ENCODE measurements at places on chromosomes 5 and 9. TPM values are rescaled to one million over a fixed set of nuclear protein-coding genes. Genes with fewer than 3 reads are reported as not detected.

Gene AFAP1L1
- total RNA-seq: 0.56 TPM

DNA sequence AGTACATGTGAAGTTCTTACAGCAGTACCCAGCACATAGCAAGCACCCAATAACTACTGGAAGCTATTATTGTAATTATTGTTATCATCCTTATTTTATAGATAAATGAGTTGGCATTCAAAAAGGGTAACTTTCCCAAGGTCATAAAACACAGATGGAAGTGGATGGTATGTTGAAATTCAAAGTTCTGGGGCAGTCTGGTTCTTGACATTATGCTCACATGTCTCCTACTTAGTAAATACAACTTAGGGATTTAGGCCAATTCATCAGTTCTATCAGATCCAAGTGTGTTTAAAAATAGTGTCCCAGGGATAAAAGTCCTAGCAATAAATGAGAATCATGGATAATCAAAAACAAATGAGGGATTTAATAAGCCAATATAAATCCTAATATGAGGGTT lies 265.2 kb downstream of the ADAMTSL1 start:
- no peak for DNase-seq
- no peaks in the 10 kb centered on the region for H3K36me3 ChIP-seq
- H3K4me3 ChIP-seq: no peak overlapping the region
- H3K27ac ChIP-seq: no peak overlapping the region
- H3K4me1 ChIP-seq: no peaks in the 10 kb centered on the region
- no peaks in the 10 kb centered on the region for H3K27me3 ChIP-seq

GRCh38 chr9:83967073-83967472 lies 12.9 kb downstream of the HNRNPK start:
- H3K36me3 ChIP-seq: peaks cover 54% of the 10 kb centered on the region
- DNase-seq: no peak
- H3K27me3 ChIP-seq: no peaks in the 10 kb centered on the region

Gene ADAMTS6
- total RNA-seq: 2.0 TPM

GRCh38 chr5:179195561-179196404 lies 135.6 kb downstream of the ZNF354C start:
- H3K4me1 ChIP-seq: no peaks in the 10 kb centered on the region
- H3K4me3 ChIP-seq: no peak overlapping the region
- DNase-seq: no peak
- H3K27me3 ChIP-seq: no peaks in the 10 kb centered on the region
- H3K27ac ChIP-seq: no peak overlapping the region

GRCh38 chr5:181120761-181121160 lies 10.2 kb downstream of the OR2V1 start:
- H3K4me1 ChIP-seq: no peaks in the 10 kb centered on the region
- peaks cover 70% of the 10 kb centered on the region for H3K27me3 ChIP-seq
- no peaks in the 10 kb centered on the region for H3K36me3 ChIP-seq
- no peak overlapping the region for H3K4me3 ChIP-seq

Gene ROPN1L
- total RNA-seq: 0.42 TPM

DNA sequence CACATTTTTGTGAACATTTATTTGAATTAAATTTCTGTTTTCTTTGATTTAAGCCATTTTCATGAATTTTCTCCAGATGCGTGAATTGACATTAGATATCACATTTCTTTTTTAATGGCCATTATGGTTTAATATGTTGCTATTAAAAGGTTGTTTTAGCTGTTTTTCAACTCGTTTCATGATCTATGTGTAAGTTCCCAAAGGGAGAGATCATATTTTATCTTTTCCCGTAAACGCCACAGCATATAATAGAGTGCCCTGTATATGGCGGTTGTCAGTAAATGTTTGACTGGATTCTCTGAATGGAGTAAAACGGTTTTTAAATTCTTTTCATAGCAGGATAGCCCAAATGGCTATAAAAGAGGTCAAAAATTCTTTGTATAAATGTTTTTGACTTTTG lies 35.8 kb downstream of the ZCCHC7 start:
- no peak overlapping the region for H3K27ac ChIP-seq
- DNase-seq: no peak
- peaks cover 14% of the 10 kb centered on the region for H3K36me3 ChIP-seq
- H3K4me3 ChIP-seq: no peak overlapping the region

- peaks cover 59% of the 10 kb centered on the region for H3K4me1 ChIP-seq
- no peak for DNase-seq
- no peak overlapping the region for H3K4me3 ChIP-seq
- no peaks in the 10 kb centered on the region for H3K27me3 ChIP-seq
- H3K27ac ChIP-seq: peak overlapping the region; percentile 40
These were observed 5.1 kb downstream of the TLN1 start for GRCh38 chr9:35726931-35727330.

Gene NUTM2F
- not detected for total RNA-seq

DNA sequence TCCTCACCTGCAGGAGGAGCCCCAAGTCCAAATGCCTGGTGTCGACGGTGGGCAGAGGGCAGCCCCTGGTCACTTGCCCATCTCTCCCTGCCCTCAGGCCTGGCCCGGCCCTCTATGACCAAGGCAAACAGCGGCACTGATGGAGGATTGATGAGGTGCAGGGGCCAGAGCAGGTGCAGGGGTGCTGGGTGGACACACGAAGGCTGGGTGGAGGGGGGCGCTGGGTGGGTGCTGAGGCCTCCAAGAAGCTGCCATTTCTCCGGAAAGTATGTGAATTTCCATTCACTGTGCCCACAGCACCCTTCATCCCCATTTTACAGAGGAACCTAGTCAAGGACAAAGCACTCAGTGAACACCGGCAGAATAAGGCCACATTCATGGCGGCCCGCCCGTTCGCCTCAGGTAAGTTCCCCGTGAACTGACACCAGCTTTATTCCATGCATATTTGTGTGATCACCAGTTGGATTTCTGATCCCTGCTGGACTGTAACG lies 143.8 kb upstream of the PPP1R26 start:
- H3K36me3 ChIP-seq: no peaks in the 10 kb centered on the region
- H3K27ac ChIP-seq: no peak overlapping the region
- no peak overlapping the region for H3K4me3 ChIP-seq
- H3K27me3 ChIP-seq: no peaks in the 10 kb centered on the region

DNA sequence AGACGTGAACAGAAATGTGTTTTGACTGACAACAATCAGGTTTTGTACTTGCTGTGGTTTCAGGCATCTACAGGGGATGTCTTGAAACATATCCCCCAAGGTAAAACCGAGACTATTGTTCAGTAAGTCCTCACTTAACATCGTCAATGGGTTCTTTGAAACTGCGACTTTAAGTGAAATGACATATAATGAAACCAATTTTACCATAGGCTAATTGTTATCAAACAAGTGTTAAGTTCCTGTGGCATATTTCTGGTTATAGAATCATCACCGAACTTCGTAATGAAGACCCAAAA lies 16.4 kb upstream of the OMD start:
- no peak overlapping the region for H3K27ac ChIP-seq
- DNase-seq: peak; percentile 16
- no peaks in the 10 kb centered on the region for H3K27me3 ChIP-seq
- peak overlapping the region; percentile 13 for H3K4me3 ChIP-seq
- no peaks in the 10 kb centered on the region for H3K36me3 ChIP-seq
- H3K4me1 ChIP-seq: no peaks in the 10 kb centered on the region

DNA sequence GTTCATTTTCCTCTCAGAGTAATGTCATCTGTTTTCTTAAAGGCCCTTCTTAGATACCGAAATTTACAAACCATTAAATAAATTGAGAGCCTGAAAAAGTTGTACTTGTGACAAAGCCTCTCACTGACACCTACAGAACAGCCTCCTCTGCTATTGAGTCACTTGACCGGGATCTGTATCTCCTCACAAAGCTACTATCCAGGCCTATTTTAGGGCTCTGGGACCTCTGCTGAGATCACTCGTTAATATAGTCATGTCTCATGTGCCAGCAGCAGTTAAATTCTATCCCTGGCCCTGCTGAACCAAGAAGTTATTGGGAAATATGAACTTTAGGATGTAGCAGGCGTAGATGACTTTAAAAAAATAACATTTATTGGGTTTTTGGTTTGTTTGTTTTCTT lies 31.1 kb downstream of the FBXO38 start:
- DNase-seq: no peak
- peaks cover 96% of the 10 kb centered on the region for H3K36me3 ChIP-seq
- H3K27me3 ChIP-seq: no peaks in the 10 kb centered on the region
- no peak overlapping the region for H3K4me3 ChIP-seq

DNA sequence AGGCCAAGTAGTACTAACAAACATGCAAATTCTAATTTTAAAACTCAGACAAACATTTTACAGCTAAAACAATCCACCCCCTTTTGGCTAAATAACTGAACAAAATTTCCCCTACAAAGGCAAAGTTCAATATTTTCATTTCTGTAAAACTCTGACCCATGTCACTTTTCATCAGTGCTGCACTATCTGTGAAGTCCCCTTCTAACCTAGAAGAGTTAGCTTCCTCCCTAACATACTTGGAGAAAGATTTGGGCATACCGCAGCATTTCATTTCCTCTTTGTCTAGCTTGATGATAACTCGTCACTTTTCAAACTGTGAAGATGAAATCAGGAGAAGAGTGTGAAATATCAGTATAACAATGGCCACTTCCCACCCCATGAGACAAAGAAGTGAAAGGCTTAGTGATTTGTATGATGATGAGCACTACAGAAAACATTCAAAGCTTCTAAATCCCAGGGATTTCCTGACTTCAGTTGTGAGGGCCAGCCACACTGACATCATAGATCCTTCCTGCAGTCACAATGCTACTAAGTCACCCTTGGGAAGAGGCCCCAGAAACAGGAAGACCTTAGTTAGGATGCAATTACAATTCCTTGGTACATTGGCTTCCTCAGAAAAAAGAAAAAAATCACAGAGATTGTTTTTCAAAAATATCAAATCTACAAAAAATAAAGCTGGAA lies at the start of gene FAM81B:
TSS of gene FAM81B (plus strand) at position 555 of the 681 bp plus-strand sequence. CDS start at position 579, 24 bp downstream.
- H3K27me3 ChIP-seq: no peaks in the 10 kb centered on the region
- H3K36me3 ChIP-seq: no peaks in the 10 kb centered on the region
- H3K4me3 ChIP-seq: no peak within 1 kb of the TSS
- no peak within 1 kb of the TSS for H3K27ac ChIP-seq
- no peak for DNase-seq

Gene WDR5
- 14.9 TPM for total RNA-seq

Gene CATSPER3
- total RNA-seq: not detected

Gene ENTREP1
- total RNA-seq: 0.08 TPM

Gene SPATA31D4
- total RNA-seq: not detected

Gene KCNV2
- total RNA-seq: not detected

Gene SHC3
- total RNA-seq: not detected

DNA sequence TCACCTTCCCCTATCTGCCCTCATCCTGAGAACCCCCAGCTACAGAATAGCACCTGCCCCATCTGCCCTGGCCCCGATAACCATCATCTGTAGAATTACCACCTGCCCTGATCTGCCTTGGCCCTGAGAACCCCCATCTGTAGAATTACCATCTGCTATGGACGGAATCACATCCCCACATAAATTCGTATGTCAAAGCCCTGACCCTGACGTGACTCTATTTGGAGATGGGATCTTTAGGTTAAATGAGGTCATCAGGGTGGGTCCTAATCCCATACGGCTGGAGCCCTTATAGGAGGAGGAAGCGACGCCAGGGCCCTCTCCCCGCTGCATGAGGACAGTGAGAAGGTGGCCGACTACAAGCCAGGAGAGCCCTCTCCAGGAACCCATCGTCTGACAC lies 32.6 kb downstream of the SARDH start:
- no peak for DNase-seq
- no peak overlapping the region for H3K4me3 ChIP-seq
- no peaks in the 10 kb centered on the region for H3K36me3 ChIP-seq
- H3K27ac ChIP-seq: no peak overlapping the region

Gene IL9
- total RNA-seq: not detected

Gene TRAPPC13
- 14.4 TPM for total RNA-seq

- no peaks in the 10 kb centered on the region for H3K27me3 ChIP-seq
- no peak overlapping the region for H3K4me3 ChIP-seq
- H3K27ac ChIP-seq: no peak overlapping the region
- DNase-seq: no peak
- no peaks in the 10 kb centered on the region for H3K36me3 ChIP-seq
These were observed 144.0 kb upstream of the RPS23 start for GRCh38 chr5:82422001-82422740.

DNA sequence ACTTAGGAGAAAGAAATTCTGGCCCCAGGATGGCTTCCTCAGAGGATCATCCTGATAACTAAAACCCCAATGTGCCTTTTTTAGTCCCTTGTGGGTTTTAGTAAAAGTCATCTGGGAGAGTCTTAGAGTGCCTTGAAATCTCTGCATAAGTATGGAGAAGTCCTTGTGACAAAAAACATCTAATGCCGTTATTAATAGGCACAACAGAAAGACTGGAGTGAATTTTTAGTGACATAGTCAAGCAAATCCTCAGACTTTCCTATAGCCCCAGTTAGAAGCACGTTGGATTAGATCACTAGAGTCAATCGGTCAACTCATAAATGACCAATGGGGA lies 108.2 kb upstream of the MPDZ start:
- no peak overlapping the region for H3K27ac ChIP-seq
- DNase-seq: no peak
- H3K36me3 ChIP-seq: no peaks in the 10 kb centered on the region
- H3K4me1 ChIP-seq: no peaks in the 10 kb centered on the region
- no peaks in the 10 kb centered on the region for H3K27me3 ChIP-seq
- H3K4me3 ChIP-seq: no peak overlapping the region

All from CD4-positive, alpha-beta T cell (primary cell).